Tibial nerve (tissue), 4 donors: ENCODE measurements at places on chromosomes 3 and 15. TPM values are rescaled to one million over a fixed set of nuclear protein-coding genes. Genes with fewer than 3 reads are reported as not detected.

AQP9 gene
- total RNA-seq, result 1.8 TPM

THPO gene
- total RNA-seq, result 0.44 TPM

CHST13 gene
- 1.1 TPM for total RNA-seq

CPNE9 gene
- not detected for total RNA-seq

- H3K4me1 ChIP-seq, result no peaks in the 10 kb centered on the region
- no peak for DNase-seq
- no peaks in the 10 kb centered on the region for H3K27me3 ChIP-seq
- no peak overlapping the region for H3K27ac ChIP-seq
- H3K36me3 ChIP-seq, result no peaks in the 10 kb centered on the region
These were observed 41.4 kb downstream of the IRAK2 start for GRCh38 chr3:10206166-10206511.

GRCh38 chr3:121918779-121919483 lies 24.7 kb downstream of the SLC15A2 start:
- H3K36me3 ChIP-seq, result no peaks in the 10 kb centered on the region
- no peaks in the 10 kb centered on the region for H3K27me3 ChIP-seq
- H3K4me1 ChIP-seq, result no peaks in the 10 kb centered on the region
- H3K4me3 ChIP-seq, result no peak overlapping the region

GRCh38 chr15:49038382-49038781 lies 7.9 kb downstream of the SECISBP2L start:
- peaks cover 76% of the 10 kb centered on the region for H3K4me1 ChIP-seq
- DNase-seq, result no peak
- H3K36me3 ChIP-seq, result no peaks in the 10 kb centered on the region
- H3K4me3 ChIP-seq, result no peak overlapping the region

GRCh38 chr3:147195887-147196286 lies 210.5 kb downstream of the ZIC4 start:
- H3K4me3 ChIP-seq, result no peak overlapping the region
- no peaks in the 10 kb centered on the region for H3K36me3 ChIP-seq
- H3K27me3 ChIP-seq, result no peaks in the 10 kb centered on the region
- no peaks in the 10 kb centered on the region for H3K4me1 ChIP-seq

GRCh38 chr3:168414149-168414548 lies 318.4 kb upstream of the GOLIM4 start:
- no peak overlapping the region for H3K27ac ChIP-seq
- H3K4me1 ChIP-seq, result no peaks in the 10 kb centered on the region
- no peak for DNase-seq
- no peaks in the 10 kb centered on the region for H3K27me3 ChIP-seq
- no peaks in the 10 kb centered on the region for H3K36me3 ChIP-seq
- H3K4me3 ChIP-seq, result no peak overlapping the region

- H3K27ac ChIP-seq, result peak overlapping the region; percentile 96
- H3K27me3 ChIP-seq, result no peaks in the 10 kb centered on the region
- no peaks in the 10 kb centered on the region for H3K36me3 ChIP-seq
- DNase-seq, result no peak
These were observed 1.4 kb upstream of the ZNF710 start for GRCh38 chr15:89999676-90000185.

DNA sequence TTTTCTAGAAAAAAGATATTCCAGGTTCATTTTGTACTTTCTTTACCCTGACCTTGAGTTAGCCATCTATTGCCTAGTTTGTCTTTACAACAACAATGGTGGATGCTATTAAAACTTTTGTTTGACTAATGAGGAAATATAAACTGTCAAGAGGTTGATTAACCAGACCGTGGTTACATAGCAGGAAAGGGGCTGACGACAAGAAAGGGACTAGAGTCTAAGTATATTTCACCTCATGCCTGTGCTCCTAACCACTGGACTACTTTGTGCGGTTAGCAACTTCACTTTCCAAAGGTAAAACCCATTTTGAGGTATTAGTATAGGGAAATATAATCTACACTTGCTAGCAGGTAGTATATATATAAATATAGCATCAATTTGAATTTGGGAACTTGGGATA lies 327.1 kb downstream of the SATB1 start:
- no peak for DNase-seq
- no peaks in the 10 kb centered on the region for H3K4me1 ChIP-seq
- no peaks in the 10 kb centered on the region for H3K36me3 ChIP-seq

GRCh38 chr15:79981831-79982455 lies 10.9 kb upstream of the BCL2A1 start:
- H3K4me3 ChIP-seq, result no peak overlapping the region
- no peak overlapping the region for H3K27ac ChIP-seq
- no peaks in the 10 kb centered on the region for H3K27me3 ChIP-seq
- H3K36me3 ChIP-seq, result no peaks in the 10 kb centered on the region
- DNase-seq, result no peak
